LNCaP clone FGC (cell line): ENCODE measurements at places on chromosomes 1 and 21.

- no peak for DNase-seq
Measured at GRCh38 chr1:93331412-93331811, 14.3 kb upstream of the DR1 start.

DNA sequence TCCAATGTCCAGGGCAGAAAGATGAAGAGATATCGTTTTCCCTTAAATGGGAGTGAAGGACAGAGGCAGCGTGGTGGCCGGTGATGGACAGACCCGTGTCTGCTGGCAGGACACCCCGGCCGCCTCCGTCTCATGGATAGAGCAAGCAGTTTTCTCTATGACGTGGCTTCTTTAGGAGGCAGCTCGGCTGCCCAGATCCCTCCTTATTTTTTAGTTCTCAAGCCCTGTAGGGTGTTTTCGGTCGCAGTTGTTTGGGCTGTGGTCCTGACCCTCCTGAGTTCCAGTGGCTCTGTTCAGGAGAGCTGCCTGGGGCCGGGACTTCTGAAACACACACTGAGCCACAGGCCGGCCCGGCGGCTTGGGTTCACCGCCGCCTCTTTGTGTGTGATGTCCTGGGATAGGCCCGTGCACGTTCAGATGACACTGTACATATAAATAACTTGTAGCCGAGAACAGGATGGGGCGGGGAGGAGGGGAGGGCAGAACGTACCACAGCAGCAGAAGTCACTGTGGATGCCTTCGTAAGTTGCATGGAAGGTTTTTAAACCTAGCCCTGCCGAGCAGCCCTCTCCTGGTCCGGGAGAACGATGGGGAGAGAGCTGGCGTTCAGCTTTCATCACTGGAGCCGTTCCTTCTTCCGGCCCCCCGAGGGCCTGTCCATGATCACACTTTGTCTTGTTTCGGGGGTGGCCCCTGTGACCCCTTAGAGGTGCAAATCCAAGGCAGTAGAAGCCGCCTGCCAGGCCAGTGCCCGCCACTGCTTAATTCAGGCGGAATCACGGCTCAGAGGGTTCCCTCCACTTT, 65.2 kb downstream of the SIK1 start:
- DNase-seq = no peak

- no peak for DNase-seq
Measured at GRCh38 chr21:38716942-38717341, 88.8 kb upstream of the ETS2 start.

DNA sequence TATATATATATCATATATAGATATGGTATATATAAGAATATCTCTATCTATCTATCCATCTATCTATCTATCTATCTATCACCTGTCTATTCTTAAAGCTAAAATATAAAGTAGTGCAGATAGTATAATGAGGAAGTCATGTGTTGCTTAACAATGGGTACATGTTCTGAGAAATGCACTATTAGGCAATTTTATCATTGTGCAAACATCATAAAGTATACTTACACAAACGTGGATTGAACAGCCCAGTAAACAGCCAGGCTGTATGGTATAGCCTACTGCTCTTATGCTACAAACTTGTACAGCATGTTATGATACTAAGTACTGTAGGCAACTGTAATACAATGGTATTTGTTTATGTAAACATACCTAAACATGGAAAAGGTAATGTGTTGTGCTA, 621.0 kb upstream of the NCAM2 start:
- DNase-seq = peak; percentile 73

GRCh38 chr1:71753746-71754145, 528.6 kb downstream of the NEGR1 start:
- DNase-seq = no peak

DNA sequence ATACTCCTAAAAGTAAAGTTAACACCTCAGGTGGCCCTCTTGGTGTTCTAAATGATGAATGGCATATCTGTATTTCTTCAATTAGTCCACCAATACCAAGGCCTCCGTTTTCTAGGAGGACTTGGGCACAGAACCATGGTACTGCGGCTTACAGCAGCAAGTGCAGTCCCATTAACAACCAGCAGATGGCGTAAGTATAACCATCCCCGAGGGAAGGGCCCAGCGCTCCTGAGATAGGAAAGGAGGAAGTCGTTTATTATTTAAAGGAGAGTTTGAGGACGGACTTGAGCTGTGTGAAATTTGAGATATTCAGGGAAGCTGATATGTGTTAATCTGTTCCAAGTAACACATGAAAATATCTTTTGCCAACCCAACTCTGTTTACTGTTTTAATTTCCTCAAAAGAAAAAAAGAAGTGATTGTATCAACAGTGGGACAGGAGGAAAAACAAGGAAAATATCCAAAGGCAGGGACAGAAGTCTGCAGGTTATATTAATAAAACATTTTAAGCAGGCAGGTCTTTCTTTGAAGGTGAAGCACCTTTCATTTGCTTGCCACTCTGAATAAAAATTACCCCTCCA, 37.7 kb upstream of the KCNJ15 start:
- peak; percentile 72 for DNase-seq

DNA sequence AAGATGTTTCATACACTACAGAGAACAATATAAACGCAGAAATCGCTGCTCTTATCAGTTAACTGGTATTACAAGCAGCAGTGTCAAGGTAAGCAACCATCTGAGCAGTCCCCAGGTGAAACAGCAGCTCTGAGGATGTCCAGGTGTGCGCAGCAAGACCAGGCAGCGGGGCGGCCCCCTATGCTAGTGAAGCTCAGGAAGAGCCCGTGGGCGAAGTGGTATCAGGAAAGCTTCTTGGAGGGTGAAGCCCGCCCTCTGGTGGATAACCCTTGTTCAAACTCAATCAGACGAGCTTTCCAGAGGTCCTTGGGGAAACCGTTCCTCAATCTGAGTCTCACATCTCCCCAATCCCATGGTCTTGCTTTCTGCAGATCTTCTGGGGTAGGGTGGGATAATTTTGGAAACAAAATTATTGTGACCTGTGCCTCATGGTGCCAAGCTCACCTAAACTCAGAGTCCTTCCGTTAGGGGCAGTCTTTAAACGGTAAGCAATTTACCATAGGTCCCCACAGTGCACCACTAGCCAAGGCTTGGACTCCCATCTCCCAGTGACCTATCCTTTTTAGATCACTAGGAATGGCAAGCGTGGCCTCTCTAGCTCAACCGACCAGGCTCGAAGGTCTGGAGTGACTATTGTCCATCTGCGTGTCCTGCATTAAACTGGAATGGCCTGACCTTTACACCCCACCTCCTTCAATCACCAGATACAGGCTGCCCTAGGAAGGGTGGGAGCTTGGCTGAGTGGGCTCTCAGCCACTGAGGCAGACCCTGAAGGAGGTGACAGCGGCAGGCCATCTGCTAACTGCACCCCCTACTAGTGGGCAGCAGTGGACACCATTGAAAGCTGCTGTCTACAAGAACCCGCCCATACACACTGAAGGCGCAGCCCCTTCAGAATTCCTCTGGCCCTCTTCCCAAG, 13.6 kb upstream of the FAM110D start:
- DNase-seq = peak; percentile 18

- DNase-seq = no peak
Measured at GRCh38 chr1:114215436-114215835, 61.8 kb upstream of the SYT6 start.

- no peak for DNase-seq
Measured at GRCh38 chr21:43854773-43855633, 10.0 kb upstream of the AGPAT3 start.

- DNase-seq = no peak
Measured at GRCh38 chr1:244968881-244969280, 104.5 kb upstream of the HNRNPU start.

DNA sequence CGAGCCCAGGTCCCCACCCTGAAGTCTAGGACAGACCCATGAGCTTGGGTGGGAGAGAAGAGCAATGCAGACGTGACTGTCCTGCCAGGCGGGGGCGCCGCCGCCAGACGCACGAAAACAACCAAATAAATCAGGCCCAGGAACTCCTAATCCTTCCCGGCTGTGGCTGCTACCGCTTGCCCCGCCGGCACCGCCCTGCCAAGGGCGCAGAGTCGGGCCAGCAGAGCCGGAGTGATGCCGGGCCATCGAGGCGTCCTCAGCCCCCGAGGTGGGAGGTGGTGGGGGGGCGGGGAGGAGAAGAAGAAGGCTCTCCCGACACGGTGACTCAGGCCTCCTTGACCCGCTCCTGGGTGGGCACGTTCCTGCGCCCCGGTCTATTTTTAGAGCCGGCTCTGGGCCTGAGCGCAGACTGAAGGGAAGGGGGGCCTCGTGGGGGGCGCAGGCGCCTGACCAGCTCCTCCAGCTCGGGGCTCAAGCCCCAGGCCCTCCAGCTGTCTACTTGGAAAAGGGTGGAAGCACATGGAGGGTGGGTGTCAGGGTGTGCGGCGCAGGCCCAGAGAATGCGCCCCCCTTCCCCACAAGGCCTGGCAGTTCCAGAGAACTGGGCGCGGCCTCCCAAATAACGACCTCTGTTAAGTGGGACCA, 10.7 kb upstream of the COL16A1 start:
- DNase-seq = no peak

GRCh38 chr21:38944903-38945302, 139.2 kb downstream of the ETS2 start:
- DNase-seq = no peak

DNA sequence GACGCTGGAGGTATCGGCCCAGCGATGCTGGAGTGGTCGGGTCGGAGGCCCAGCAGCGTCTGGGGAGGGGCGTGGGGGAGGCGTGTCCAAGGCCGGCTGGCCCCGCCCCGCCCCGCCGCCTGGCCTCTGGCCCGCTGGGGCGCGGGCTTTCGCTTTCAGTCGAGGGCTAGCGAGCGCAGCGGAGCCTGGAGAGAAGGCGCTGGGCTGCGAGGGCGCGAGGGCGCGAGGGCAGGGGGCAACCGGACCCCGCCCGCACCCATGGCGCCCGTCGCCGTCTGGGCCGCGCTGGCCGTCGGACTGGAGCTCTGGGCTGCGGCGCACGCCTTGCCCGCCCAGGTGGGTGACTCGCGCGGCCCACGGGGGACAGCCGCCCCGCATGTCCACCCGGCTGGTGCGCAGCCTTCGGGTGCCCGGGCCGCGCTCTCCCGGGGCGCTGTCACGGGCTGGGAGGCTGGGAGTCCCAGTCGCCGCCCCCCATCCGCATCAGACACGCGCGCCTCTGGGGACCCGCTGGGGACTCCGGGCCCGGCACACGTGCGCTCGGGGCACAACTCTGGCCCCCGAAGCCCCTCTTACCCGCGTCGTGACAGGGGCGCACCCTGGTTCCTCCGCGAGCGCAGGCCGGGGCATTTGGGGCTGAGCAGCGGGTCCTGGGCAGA, at the start of gene TNFRSF1B:
Gene TNFRSF1B, plus strand, starts transcription at position 158 of the 659 bp plus-strand sequence. Its CDS starts 101 bp downstream, at position 259.
- DNase-seq = no peak

- DNase-seq = no peak
Measured at GRCh38 chr1:157139052-157139715, 989 bp upstream of the ETV3 start.

DNA sequence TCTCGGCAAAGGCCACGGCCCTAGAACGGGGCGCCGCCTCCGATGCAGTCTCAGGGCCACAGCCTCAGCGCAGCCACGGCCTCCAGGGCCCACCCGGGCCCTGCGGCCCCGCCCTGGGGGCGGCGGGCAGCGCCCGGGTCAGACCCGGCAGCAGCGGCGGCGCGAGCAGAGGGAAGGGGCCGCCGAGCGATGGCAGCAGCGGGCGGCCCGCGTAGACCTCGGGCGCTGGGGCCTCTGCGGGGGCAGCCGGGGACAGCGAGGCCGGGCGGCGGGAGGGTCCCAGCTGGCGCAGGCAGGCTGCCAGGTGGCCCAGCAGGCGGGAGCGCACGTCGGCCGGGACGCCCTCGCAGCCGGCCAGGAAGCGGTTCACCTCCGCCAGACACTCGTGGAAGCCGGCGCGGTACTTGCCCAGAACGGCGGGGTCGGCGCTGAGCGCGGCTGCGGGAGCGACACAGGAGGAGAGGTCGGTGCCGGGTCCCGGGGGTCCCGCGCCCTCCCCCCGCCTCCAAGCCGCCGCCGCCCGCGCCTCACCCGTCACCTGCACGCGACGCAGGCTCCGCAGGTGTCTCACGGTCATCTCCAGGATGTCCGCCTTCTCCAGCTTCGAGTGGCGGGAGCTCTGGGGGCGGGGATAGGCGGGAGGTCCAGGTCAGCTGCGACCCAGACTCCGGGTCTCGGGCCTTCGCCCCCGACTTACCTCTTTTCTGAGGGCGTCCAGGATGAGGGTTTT, 737 bp downstream of the HES4 start:
- DNase-seq = no peak

- no peak for DNase-seq
Measured at GRCh38 chr1:9755441-9755995, 68.2 kb downstream of the CLSTN1 start.

GRCh38 chr1:3942416-3943122, 42.5 kb upstream of the C1orf174 start:
- peak; percentile 54 for DNase-seq

DNA sequence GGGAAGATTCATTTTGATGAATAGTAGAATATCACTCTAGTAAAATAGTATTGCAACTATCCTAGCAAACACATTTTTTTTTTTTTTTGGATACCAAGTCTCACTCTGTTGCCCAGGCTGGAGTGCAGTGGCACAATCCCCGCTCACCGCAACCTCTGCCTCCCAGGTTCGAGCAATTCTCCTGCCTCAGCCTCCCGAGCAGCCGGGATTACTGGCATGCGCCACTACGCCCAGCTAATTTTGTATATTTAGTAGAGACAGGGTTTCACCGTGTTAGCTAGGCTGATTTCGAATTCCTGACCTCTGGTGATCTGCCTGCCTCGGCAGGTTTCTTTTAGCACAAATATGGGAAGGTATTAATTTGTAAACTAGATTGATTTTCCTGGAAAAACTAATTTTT, 33.8 kb downstream of the KCTD3 start:
- DNase-seq = no peak

- DNase-seq = no peak
Measured at GRCh38 chr1:200990114-200990513, 33.4 kb downstream of the KIF21B start.

GRCh38 chr21:46180079-46180722, 4.1 kb downstream of the SPATC1L start:
- no peak for DNase-seq

DNA sequence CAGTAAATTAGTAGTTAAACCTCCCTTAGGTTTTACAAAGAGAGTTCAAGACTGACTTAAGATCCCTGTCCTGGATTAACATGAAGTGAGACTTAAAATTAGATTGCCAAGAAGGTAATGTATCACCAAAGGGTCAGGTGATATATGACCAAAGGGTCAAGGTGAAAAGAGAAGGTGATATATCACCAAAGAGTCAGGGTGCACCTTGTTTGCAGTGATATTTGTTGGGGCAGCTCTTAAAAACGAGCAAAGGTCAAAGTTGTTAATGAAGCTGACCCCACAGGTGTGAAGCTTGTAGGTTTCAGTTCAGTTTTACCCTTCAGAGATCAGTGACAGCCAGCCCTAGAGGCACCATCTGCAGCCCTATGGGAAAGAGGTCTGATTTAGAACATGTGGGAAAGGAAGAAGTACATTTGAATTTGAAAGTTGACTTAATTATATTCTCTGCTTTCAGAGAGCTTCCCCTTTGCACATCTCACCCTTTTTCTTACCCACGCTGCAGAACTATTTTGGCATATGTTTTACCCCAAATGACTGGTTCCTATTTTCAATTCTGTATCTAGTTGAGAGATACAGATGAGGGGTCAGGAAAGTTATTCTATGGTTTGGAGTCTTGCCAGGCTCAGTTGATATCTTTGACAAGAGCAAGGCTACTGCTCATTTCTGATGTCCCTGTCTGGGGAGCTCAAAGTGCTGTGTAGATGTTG, 170.8 kb downstream of the S1PR1 start:
- no peak for DNase-seq
